Esophagus muscularis mucosa (tissue), 4 donors: ENCODE measurements at places on chromosomes 7 and 10. TPM values are rescaled to one million over a fixed set of nuclear protein-coding genes. Genes with fewer than 3 reads are reported as not detected.

SPDYE9 gene
- not detected for total RNA-seq

- no peak overlapping the region for H3K4me3 ChIP-seq
- H3K27me3 ChIP-seq, result no peaks in the 10 kb centered on the region
- no peaks in the 10 kb centered on the region for H3K4me1 ChIP-seq
- H3K36me3 ChIP-seq, result no peaks in the 10 kb centered on the region
Observed at GRCh38 chr10:91672021-91672608, 39.2 kb upstream of the PPP1R3C start.

DNA sequence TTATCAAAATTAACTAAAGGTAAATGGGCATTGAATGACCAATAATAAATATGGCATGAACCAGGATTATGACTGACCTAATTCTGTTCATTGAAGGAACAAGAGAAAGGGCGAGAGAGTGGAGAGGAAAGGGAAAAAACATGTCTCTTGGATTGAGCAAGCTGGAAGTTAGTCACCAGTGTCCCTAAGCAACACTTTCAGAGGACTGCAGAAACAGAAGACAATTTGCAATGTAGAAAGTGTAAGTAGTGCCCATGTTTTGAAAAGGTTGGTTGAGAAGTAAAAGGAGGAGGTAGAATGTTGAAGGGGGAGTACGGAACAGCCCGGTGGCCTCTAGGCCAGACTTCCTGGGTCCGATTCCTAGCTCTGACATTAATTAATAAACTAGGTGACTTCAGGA is 94.6 kb downstream of the FAS start:
- H3K27me3 ChIP-seq, result no peaks in the 10 kb centered on the region
- no peaks in the 10 kb centered on the region for H3K36me3 ChIP-seq
- DNase-seq, result no peak
- peaks cover 9% of the 10 kb centered on the region for H3K4me1 ChIP-seq
- H3K4me3 ChIP-seq, result no peak overlapping the region
- H3K27ac ChIP-seq, result no peak overlapping the region

DNA sequence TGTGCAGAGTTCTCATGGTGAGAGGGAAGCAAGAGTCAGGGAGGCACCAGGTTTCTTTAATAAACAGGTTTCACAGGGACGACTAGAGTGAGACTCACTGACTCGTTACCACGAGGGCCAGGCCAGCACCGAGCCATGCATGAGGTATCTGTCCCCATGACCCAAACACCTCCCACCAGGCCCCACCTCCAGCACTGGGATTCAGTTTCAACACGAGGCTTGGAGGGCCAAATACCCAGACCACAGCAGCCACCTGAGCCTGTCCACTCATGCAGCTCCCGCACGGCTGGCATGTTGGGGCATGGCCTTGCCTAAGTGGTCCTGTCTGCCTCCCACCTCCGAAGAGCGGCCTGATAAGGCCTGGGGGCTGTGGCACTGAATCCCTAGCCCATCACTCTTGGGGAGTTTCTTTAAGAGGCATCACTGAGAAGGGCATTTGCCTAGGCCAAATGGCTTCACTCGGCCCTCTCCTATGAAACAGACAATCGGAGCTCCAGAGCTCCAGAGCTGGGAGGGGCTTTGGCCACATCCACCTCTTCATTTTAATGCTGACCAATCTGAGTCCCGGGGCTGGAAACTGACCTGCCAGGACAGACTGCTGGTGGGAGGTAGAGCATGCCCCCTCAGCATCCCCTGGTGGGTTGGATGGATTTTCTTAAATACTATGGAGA is 157.8 kb downstream of the DNAJB6 start:
- H3K4me1 ChIP-seq, result no peaks in the 10 kb centered on the region
- H3K36me3 ChIP-seq, result no peaks in the 10 kb centered on the region
- no peak overlapping the region for H3K27ac ChIP-seq
- no peaks in the 10 kb centered on the region for H3K27me3 ChIP-seq

- no peaks in the 10 kb centered on the region for H3K36me3 ChIP-seq
- no peaks in the 10 kb centered on the region for H3K27me3 ChIP-seq
- no peak overlapping the region for H3K27ac ChIP-seq
- H3K4me3 ChIP-seq, result no peak overlapping the region
Observed at GRCh38 chr7:90396420-90396819, 6.8 kb upstream of the CLDN12 start.

- peaks cover 8% of the 10 kb centered on the region for H3K4me1 ChIP-seq
- DNase-seq, result no peak
- H3K27ac ChIP-seq, result no peak overlapping the region
- H3K4me3 ChIP-seq, result no peak overlapping the region
- no peaks in the 10 kb centered on the region for H3K36me3 ChIP-seq
- no peaks in the 10 kb centered on the region for H3K27me3 ChIP-seq
Observed at GRCh38 chr7:32293833-32294232, 196.3 kb downstream of the LSM5 start.

DNA sequence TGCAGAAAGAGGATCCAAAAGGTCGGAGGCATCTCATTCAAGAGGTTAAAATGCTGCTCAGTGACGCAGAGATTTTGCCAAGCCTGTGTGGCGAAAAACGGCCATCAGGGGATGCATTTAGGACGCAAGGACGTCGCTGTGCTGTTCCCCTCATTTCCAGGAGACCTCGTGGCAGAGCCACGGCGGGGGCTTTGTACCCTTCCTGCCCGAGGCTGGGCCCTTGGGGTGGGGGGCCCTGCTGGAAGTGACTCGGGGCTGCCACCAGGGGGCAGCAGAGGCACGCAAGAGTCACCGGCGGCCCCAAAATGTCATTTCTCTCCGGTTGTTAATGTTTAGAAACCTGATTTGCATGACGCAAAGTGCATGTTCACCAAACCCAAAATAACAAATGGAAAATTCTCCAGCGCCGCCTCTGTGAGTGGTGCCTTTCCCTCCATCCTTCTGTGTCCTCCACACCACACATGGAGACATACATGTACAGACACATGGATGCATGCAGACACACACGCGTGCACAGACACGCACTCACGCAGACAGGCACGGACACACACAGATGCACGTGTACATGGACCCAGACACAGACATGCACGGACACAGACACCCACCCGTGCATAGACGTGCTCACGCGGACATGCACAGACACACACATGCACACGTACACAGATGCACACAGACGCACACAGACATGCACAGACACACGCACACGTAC is 51.0 kb upstream of the NKX6-2 start:
- H3K4me3 ChIP-seq, result no peak overlapping the region
- no peaks in the 10 kb centered on the region for H3K4me1 ChIP-seq
- DNase-seq, result no peak
- H3K27ac ChIP-seq, result no peak overlapping the region
